CD4-positive, alpha-beta T cell treated with Interleukin-6 at 100 ng/mL for 8 hours (primary cell): ENCODE measurements at places on chromosomes 1 and 21.

DNA sequence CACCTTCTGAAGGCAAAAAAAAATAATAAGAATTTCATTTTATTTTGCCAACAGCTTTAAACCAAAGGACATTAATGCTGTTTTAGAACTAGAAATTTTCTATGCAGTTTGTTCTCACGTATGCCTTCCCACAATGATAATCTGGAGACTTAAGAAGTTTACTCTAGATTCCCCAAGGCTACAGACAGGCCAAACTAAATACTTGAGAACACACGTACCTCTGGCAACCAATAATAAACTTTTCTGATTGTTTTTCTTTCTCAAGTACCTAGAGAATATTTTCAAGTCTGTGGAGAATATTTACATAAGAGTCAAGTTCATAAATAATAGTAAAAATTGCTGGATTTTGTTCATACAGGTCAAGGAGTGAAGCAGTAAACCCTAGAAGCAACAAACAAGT is 15.9 kb downstream of the CLDN8 start:
- no peak for DNase-seq

GRCh38 chr1:47621483-47621882 is 183.6 kb downstream of the FOXD2 start:
- DNase-seq = no peak

DNA sequence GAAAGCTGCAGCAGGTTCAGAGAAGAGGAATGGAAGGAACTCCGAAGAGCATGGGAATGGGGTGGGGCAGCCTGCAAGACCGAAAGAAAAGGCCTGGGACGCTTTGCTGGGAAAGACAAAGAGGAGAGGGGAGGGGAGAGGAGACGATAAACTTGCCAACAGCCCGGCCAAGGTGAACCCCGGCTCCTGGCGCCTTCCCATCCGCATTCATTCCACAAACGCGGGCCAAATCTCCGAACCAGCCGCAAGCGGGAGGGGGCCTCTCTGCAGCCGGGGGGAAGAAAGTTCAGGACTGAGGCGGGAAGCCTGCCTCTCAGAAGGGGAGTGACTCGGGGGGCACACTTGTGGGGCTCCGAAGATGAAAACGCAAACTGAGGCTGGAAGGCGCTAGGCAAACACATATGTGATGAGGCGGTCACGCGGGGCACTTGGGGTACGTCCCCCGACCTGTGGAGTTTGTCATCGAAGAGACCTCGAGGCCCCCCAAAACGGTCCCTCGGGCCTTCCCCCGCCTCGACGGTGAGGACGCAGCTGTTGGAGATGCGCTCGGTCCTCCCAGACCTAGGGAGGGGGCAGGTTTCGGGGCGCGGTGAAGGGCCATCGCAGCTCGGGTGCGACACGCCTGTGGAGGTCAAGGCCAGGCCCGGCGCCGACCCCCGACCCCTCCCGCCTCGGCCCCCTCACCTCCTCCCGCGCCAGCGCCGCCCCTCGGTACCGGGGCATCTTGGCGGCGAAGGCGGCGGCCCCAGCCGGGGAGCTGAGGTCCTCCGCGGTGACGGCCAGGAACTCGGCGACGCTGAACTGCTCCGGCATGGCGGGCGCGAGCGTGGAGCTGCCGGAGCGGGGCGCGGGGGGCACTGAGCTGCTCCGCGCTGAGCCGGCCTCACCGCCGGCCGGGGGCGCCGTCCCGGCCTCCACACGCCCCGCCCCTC is at the start of gene ASAP3:
Gene ASAP3 (minus strand): TSS at position 859 of the 932 bp plus-strand sequence. CDS start 46 bp downstream, at position 813.
- DNase-seq = no peak

GRCh38 chr1:8219530-8219929 is 98.4 kb upstream of the SLC45A1 start:
- no peak for DNase-seq

- DNase-seq = no peak
Measured at GRCh38 chr21:44418876-44419230, 36.5 kb upstream of the LRRC3 start.

DNA sequence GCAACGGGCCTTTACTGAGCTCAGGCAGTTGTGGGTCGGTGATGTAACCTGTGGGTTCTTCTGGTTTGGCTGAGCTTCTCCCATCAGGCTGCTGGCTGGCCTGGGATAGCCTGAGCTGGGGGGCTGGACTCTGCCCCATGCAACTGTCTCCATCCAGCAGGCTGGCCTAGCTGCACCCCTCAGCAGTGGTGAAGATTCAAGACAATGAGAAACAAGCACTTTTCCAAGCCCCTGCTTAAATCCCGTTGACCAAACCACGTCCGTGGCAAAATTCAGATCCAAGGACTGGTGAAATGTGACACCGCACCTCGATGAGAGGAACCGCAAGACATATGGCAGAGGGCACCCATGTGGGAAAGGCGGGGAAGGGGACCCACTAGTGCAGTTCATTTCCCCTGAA is 25.6 kb downstream of the PRSS38 start:
- no peak for DNase-seq

DNA sequence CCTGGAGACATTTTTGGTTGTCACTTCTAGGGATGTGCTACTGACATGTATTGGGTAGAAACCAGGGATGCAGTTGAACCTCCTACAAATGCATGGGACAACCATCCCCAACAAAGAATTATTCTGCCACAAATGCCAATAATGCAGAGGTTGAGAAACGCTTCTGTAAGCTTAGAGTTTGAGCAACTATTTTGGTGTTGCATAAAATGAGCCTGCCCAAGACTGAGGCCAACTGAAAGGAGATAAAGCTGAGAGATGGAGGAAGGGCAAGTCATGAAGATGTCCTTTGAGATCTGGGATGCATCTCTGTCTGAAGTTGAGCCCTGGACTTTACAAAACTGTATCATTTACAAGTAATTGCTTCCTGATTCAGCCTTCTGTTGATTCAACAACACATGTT is 106.9 kb downstream of the KCNJ15 start:
- DNase-seq = no peak

DNA sequence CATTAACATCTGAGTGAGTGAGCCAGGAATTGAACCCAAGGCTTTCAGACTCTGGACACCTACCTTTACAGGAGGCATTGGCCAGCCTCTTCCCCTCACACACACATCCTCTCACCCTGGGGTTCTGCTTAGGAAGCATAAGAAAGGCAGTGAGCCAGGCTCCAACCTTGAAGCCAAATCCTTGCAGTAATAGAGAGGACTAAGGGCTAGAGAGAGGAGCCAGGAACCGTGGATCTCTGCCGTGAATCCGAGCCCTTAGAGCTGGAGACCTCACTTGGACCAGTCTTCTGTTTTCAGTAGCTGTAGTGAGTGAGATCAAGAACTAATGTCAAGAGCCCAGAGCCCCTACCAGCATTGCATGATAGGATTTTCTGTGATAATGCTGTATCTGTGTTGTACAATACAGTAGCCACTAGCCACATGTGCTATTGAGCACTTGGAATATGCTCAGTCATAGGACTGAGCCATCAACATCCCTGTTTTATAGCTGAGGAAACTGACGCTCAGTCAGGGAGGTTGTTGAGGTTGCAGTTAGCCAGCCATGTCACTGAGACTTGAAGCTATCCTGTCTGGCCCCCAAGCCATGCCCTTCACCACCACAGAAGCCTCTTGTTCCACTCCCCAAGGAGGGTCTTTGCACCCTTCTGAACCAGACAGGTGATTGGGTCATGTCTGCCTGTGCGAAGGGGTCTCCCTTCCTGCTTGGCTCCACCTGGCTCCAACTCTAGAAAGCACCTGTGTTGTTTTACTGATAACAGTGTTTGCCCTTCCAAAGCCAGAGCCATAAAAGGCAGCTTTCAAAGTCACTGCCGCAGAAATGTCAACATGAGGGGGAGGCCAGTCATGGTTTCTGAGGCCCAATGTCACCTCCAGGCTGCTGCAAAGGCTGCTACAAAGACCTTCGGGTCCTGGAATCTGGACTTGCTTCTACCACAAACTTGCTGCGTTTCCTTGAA is 101.1 kb upstream of the JUN start:
- no peak for DNase-seq

DNA sequence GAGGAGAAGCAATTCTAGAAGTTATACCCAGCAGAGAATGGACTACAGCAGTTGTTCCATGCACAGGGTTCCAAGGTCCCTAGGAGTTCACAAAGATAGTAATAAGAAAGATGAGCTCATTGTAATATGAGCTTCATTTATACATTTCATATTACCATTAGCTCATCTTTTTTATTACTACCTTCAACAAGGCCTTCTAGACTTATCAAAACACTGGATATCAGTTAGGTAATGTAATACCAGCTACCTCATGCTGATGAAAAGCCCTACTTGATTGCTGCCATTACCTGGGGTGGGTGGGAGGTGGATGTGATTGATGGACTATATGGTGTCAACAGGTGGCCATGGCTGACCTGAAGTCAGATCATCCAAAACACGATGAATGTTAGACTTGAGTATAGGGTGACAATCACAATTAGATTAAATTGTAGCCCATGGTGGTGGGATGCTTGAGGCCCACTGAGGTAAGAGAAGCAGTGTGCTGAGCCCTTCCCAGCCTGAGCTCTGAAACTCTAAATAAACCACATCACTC is 34.1 kb downstream of the SPATA46 start:
- DNase-seq = no peak

GRCh38 chr1:43405219-43405875 is 15.6 kb downstream of the SZT2 start:
- no peak for DNase-seq

DNA sequence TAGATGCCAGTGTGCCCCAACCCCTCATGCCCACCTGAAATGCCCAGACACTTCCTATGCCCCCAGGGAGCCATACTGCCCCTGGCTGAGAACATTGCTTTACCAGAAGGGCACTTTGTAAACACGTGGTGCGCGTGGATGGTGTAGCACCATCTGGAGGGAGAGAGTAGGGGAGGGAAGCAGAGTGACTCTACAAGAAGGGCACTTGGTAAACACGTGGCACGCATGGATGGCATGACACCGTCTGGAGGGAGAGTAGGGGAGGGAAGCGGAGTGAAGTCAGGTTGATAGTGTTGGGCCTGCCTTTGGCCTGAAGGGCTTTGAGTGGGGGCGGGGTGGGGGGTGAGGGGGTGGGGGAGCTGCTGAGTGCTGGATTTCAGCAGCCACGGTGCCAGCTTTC is 324.0 kb upstream of the VAMP3 start:
- no peak for DNase-seq

DNA sequence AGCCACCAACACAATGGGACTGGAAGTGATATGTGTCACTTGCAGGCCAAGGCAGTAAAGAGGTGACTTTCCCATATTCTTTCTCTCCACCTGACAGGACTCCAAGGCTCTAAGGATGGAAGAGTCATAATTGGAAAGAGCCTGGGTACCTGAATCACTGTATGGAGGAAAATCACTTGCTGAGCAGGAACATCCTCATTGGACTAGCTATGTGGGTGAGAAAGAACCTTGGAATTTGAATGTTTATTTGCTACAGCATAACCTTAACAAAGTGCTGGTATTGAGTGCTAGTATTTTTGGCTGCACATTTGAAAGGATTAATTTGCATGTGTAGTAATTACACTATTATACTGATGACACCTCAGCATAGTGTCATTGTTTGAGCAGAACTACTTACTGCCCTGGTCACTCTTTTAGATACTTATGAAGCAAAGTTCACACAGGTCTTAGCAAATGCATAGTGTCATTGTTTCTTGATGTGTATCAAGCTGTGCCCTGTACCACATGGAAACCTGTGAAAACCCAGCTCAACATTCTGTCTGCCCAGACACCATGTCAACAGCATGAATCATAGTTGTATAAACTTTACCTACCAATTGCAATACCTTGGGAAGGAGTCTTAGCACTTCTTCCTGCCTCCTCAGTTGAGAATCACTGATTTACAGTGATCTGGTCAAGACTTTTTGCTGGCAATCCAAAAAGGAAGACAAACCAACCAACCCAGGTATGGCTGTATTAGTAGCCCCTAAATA is 5.1 kb upstream of the S100A10 start:
- DNase-seq = no peak

DNA sequence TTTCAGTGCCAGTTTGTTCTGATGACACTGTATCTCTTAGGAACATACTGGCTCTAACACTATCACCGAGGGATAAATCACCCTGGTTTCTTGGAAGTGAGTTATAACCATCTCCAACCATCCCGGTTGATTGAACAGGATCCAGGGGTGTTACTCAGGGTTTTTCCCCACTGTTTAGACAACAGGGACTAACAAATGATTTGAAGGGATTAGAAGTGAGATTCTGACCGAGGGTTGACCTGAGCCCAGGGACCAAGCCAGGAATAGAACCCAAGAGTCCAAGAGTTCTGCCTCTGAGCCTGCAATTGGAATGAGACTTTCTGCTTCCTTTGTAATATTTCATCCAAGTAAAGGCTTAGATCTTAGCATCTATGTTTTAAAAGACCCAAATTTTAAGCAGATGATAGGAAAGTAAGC is 154.0 kb downstream of the DHRS3 start:
- no peak for DNase-seq

GRCh38 chr1:173297798-173298391 is 90.8 kb upstream of the TNFSF4 start:
- DNase-seq = no peak

DNA sequence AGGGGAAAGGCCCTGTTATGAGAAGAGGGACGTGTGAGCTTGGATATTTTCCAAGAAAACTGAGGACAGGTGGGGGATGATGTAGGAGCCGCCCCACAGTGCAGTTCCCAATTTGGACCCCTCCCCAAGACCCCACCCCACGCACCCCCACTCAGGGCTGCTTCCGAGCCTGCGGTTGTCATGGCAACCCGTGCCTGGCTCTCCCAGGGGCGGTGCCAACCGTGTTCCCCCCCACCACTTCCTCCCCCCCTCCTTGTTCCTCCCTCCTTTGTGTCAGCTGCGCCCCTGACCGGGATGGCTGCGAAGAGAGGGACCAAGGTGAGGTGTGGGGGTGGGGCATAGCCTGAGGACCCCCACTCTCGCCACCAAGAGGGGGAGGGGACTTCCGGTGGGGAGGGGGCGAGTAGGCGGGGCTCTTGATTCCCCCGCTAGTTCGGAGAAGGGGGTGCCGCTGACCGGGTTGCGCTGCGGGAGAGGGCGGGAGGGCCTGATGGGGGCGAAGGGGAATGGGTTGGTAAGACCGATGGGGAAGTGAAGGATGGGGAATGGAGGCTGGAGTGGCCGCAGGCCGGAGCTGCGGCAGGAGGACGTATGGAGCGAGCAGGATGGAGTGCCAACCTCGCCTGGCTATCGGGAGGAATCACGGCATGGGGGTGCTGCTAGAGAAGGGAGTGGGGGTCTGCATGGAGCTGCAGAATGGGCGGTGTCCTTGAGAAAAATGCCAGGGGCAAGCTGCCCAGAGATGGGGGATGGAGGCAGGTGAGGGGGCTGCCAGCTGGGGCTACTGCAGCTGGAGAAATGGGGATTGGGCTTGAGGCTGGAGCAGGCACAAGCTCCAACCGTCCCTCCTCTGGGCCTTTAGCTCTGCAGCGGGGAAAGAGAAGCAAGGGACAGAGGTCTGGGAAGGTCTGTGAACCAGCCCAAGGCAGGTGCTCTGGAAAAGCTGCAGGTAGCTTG is 953 bp downstream of the TRIM46 start:
- DNase-seq = peak; percentile 70

DNA sequence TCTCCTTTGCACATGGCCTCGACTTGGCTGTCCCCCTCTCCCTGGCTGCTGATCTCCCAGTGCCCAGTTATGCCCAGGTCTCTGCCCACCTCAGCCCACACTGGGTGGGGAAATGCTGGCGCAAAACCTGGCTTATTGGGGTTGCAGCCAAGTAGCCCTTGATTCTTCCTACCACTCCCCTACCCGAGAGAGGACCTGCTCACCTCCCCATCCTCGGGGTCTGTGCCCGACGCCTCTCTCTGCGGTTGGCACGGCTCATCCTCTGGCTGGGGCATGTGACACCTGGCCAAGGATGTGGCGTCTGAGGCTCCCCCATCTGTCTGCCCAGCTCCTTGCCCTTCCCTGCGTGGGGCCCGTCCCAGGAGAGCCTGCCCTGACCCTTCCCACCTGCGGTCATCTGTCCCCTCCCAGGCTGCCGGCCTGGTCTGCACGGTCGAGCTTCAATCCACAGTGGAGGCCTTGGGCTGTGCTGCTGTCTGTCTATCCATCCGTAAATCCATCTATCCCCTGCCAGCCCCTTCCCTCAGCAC is 6.5 kb upstream of the PEX10 start:
- no peak for DNase-seq
